ENCODE measurements at places on chromosomes 11 and 22.
A peak's percentile ranks its signal among the peaks of the same experiment; 100 is the strongest.

- no peak for DNase-seq
Observed at GRCh38 chr22:30196880-30197336, 49.7 kb downstream of the LIF start.

DNA sequence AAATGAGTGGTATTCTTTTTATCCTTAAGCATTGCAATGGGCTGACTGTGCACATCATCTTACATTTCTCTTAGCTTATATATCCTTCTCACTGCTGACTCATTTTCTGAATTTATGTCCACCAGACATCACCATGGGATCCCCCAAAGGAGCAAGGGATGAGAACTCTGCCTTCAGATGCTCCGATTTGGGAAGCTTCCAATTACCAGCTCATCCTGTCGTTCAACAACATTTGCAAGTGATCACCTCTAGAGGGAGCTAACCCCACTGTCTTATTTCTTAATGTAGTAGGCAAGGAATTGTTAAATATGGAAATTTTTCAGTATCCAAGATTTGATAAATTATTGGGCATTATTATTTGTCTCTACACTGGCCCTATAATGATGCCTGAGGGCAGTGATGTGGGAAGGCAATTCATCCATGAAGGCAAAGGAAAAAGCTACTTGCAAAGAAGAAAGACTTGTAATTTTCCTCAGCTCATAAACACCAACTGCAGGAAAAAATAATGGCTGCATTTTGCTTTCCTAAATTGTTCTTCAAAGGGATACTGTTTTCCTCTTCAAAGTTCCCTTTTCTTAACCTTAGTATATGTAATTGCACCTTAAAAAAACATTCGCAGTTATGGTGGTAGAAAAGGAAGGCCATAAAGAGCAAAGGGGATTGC, 102.4 kb upstream of the FSHB start:
- DNase-seq = no peak

- DNase-seq = no peak
Observed at GRCh38 chr11:129286813-129287212, 88.8 kb upstream of the BARX2 start.

GRCh38 chr11:83480251-83480650, 194.1 kb upstream of the CCDC90B start:
- no peak for DNase-seq

- no peak for DNase-seq
Observed at GRCh38 chr11:124801636-124802312, 1.6 kb upstream of the MSANTD2 start.

GRCh38 chr11:126415128-126415527, 59.6 kb downstream of the ST3GAL4 start:
- DNase-seq = no peak

GRCh38 chr22:47146941-47147340, 384.5 kb downstream of the TBC1D22A start:
- DNase-seq = no peak

- DNase-seq = no peak
Observed at GRCh38 chr11:110198031-110198729, 98.2 kb downstream of the RDX start.

GRCh38 chr11:65856689-65857499, 1.1 kb downstream of the CFL1 start:
- peak; percentile 71 for DNase-seq

- peak; percentile 1 for DNase-seq
Observed at GRCh38 chr11:21806947-21807346, 385.9 kb upstream of the ANO5 start.

GRCh38 chr11:27971171-27971570, 136.8 kb downstream of the KIF18A start:
- no peak for DNase-seq

DNA sequence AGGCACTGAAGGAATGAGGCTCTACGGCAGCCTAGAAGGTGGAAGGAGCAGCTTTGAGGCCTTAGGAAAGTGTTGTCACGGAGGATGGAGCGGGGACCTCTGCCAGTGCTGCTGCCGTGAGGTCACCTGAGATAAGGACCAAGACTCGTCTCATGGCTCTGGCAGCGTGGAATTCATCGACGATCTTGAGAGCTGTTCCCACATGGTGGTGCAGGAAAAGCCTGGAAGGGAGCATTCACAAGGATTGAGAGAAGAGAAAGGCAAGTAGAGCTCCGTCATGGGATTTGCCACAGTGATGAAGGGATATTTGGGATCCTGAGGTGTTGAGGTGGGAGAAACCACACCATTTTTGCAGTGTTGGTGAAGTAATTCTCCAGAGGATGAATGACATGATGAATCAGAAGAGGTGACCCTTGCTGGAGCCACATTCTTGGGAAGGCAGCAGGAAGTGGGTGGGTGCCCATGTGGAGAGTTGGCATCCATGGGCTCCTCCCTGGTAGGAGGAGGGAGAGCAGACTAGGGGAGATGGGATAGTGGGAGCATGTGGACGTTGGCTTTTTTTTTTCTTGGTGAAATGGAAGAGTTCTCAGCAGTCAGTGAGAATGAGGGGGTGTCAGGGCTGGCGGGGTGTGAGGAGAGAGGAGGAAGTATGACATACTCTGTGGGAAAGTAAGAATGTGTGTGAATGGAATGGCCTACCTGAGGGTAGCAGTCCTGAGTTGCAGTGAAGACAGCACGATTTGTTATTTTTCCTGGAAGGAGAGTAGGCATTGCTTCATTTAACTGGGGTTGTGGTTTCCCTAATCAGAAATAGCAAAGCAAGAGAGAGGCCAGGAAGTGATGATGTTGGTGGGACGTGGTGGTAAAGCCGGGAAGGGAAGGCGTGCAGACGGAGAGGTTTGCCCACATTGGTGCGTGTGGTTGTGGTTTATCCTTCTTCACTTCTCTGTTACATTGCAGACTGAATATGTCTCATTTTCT, 11.1 kb downstream of the PPP6R3 start:
- peak; percentile 93 for DNase-seq

- DNase-seq = no peak
Observed at GRCh38 chr11:84408946-84409411, 1122.8 kb upstream of the CCDC90B start.

- DNase-seq = no peak
Observed at GRCh38 chr22:28795932-28796856, 4.2 kb downstream of the XBP1 start.

DNA sequence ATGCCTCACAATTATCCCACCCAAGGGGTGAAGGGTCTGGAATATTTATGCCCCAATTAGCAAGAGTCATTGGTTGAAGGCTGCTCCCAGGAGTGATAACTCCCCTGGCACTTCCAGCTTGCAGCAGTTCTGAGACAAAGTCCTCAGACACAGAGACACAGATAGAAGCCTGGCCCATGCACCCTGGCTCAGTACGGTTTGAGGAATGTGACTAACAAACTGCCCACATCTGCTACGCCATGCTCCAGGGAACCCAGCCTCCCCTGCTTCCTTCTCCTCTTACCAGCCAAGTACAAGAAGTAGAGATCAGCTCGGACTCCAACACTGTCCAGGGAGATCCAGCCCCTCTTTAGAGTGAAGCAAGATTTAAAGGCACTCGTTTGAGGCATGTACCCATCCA, 48.5 kb upstream of the BMAL1 start:
- DNase-seq = no peak

DNA sequence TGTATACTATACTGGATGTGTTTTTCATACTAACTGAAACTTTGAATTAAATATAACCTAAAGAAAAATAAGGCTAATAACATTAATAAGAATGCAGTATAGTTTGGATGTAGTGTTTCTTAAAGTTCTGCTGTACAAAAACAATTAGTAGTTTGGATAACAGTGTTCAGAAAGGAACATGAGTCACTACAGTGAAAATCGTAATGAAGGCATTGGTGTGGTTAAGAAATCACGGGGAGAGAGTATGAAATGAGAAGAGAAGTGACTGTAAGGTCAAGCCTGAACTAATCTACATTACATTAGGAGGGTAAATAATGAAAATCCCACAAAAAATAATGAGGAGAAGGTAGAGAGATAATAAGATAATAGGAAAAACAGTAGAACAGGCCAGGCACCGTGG, 726.6 kb upstream of the ARHGAP42 start:
- DNase-seq = no peak

DNA sequence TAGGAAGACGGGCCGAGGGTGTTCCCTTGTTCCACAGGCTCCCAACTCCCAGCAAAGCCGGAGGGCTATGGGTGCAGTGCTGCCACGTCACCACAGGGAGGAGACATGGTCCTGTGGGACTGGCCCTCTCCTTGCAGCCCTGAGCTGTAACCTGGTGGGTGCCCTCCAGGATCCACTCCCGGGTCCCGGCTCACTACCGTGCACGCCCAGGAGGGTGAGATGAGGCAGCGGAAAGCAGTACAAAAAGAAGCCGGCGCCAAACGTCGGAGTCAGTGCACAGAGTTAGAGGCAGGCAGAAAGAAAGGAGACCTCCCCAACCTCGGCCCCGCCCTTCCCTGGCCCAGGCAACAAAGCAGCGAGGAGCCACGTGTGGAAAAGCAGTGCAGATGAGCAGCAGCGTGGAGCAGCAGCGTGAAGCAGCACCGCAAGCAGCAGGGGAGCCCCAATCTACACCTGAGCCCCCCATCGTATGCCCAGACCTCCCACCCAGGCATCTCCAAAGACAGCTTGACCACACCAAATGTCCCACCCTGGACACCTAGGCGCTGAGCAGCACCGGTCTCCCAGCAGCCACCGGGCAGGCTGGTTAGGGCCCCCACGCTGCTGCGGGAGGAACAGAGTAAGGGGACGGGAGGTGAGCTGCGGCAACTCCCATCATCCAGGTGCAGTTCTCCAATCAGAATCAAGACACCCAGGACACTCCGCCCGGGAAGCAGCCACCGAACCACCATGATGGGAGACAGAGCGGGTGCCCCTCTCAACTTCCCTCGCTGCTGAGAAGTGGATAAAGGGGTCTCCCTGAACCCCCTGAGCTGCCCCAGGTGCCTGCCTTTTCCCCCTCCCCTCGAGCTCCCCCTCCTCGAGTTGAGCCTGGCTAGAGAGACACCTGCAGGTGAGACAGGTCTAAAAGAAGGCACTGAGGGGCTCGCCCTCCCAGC, 28.8 kb downstream of the IGSF9B start:
- DNase-seq = peak; percentile 96

DNA sequence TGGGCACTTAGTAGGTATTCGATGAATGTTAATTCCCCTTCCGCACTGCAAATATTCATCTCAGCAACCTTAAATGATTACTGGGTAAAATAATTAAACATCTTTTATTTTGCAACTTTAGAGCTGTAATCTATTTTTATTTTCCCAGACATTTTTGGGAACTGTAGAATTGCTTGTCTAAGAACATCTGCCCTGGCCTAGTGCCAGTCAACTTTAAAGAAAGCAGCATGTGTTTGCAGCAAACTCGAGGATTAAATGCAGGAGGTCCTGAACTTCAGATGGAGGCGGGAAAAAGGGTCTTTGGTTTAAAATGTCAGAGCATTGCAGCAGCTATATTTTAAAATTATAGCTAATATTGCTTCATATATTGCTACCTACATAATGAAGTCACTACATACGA, 190.0 kb downstream of the PGR start:
- DNase-seq = no peak

GRCh38 chr11:6941970-6942369, 15.7 kb downstream of the ZNF215 start:
- no peak for DNase-seq

GRCh38 chr11:126034933-126035425, 27.7 kb downstream of the CDON start:
- DNase-seq = no peak

DNA sequence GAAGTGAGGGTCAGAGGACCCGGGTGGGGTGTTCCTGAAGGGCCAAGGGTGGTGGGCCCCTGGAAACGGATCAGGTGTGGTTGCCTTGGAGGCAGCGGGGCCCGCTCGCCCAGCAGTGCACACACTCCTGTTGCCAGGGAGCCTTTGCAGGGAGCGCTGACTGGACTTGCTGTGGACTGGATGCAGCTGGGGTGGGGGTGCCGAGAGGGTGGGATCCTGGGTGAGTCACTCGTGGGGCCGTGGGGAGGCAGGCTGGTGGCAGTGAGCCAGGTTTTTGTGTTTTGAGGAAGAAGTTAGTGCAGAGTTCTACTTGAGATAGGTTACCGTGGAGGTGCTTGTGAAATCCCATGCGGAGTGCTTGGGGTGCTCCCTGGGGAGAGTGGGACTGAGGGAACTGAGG, 1.3 kb downstream of the MRPL23 start:
- DNase-seq = no peak

GRCh38 chr11:27391331-27392015, 28.5 kb upstream of the CCDC34 start:
- no peak for DNase-seq

- DNase-seq = no peak
Observed at GRCh38 chr11:87819151-87819550, 356.1 kb downstream of the RAB38 start.

GRCh38 chr22:31230871-31231621, 18.9 kb downstream of the LIMK2 start:
- DNase-seq = peak; percentile 60

All from GF-D8 (cell line).